ENCODE measurements at places on chromosomes 7 and 10.

DNA sequence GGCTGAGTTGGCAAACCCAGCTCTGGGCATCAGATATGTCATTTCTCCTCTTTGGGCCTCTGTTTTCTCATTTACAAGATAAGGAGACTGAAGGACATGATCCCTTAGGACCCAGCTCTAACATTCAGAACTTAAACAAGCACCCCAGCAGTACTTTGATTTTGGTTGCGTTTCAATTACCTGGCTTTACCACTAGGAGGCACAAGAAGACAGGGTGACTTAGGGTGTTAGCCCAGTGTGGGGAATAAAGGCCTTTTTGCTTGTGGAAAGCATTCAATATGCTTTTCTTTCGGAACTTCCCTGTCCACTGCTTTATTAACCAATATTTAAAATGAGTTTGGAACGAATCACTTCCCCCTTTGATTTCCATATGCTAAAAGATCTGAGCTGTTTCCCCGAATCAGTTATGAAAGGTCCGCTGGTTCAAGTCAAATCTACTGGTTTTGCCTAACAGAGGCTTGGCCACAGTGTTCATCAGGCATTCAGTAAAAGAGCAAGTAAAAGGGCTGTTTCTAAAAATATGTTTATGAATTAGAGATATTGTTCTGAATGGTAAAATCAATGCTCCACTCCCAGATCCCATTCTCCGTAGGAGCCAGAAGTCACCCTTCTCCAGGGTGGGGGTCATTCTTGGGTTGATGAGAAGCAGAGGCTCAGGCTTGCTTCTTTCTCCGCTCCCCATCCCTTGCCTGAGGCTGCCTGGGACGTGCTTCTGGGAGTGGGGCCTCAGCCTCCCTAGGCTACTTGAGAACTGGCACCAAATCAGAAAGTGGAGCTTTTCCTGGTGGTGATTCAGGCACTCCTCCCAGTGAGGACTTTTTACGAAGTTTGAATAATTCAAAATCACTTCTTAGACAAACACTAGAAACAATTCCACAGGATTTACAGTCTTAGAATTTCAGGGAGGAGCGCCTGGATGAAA, 105.5 kb downstream of the MYOF start:
- DNase-seq: no peak

- no peak for DNase-seq
These were observed 175.3 kb upstream of the RHEB start for GRCh38 chr7:151694828-151695580.

DNA sequence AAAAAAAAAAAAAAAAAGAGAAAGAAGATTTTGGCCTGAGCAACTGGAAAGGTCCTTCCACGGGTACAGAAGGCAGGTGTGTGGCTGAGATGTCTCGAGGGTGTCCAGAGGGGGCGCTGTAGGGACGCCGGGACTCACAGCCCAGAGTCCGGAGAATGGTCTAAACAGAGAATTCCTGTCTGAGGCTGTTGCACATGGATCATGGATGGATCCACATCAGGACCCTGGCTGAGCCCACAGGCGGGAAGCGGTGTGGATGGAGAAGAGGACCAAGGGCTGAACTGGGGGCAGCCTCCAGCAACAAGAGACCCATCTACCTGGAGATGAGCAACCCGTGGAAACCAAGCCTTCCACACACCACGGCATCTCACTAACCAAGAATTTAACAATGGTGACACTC, 55.0 kb downstream of the PKD1L1 start:
- DNase-seq: no peak

- no peak for DNase-seq
These were observed 16.7 kb downstream of the DLG5 start for GRCh38 chr10:77909749-77910375.

DNA sequence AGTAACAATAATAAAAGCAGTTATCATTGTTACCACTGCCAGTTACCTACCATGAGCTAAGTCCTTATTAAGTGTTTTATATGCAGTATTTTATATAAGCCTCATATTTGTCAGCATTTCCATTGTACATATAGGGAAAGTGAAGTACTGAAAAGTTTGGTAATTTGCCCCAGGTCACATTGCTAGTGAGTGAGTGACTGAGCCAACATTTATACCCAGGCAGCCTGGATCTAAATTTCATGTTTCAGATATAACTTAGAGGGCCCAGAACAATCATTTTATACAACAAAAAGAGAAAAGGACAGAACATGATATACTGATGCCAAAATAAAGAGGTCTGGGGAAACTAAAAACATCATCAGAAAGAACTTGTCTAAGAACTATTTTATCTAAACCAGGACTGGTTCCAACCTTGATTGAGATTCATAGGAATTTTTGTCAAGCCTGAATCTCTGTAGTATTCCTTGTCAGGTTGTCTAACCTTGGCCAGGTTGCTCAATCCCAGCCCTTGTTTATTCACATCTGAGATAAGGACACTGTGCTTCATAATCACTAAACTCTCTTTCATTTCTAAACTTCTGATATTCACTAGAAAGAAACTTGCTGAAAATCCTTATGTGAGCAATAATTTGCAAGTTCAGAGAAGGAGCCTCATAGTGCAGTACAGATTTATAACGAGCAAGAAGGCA, 308.2 kb downstream of the IPMK start:
- no peak for DNase-seq

DNA sequence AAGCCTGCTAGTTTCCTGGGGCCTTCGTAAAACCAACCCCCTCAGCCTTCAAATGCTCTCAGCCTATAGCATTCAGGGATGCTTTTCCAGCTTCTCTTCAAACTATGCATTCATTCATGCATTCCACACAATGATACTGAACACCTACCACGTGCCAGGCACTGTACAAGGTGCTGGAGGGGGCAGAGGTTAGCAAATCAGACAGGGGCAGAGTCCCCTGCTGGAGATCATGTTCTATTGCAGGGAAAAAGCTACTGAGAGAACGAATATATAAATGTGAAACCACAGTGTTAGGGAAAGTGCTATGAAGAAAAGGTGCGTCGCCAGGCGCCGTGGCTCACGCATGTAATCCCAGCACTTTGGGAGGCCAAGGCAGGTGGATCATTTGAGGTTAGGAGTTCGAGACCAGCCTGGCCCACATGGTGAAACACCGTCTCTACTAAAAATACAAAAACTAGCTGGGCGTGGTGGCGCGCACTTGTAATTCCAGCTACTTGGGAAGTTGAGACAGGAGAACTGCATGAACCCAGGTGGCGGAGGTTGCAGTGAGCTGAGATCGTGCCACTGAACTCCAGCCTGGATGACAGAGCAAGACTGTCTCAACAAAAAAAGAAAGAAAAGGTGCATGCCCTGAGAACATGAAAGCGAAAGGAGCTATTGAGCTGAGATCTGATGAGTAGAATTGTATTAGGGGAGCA, 64.6 kb upstream of the CALN1 start:
- no peak for DNase-seq

DNA sequence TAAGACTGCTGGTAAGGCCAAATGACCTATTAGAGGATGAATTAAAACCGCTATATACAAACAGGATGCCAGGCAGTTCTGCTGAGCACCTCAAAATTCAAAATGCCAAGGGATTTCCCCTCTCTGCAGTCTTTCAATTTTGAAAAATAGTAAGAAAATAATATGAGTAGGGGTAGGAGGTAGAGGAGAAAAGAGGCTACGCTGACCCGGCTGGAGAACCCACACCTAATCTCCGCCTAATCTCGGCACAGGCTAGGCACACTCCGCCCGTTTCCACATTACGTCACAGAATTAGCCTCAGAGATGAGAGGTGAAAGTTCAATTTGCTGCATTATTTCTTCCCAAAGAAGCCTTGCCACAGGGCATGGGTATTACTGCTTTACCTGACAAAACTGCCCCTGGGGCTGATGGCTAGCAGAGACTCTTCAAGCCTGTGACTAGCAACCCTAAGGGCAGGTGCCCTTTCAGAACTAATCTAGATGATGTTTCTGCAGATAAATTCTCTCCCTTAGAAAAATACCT, 21.3 kb upstream of the SPOCK2 start:
- DNase-seq: no peak

DNA sequence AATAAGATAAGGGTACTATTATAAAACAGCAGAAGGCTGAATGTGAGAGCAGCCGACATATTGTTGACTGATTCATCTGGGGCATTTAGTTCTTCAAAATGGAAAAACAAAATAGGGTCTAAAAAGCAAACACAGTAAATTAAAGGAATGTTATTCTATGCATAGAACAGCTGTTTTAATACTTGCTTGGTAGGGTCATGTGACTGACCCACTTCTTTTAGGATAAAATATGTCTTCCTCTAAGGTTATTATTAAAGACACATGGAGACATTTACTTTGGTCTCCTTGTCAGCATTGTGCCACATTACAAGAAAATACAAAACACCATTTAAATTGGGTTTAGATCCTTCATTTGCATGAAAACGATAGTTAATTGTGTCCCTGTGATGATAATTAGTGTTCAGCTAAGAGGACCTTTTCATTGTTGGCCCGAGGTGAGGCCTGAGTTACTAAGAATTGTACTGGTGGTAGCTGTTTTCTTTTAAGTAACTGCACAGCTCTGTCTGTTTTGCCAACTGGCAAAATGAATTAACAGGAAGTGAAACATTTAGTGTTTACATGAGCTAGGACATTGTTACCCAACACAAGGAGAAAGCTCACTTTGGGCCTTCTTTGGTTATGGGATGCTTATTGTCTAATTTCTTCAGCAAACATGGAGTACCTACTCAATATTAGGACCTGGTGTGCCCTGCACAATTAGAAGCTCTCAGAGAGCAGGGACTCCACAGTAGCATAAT, 764.4 kb downstream of the LRMDA start:
- DNase-seq: no peak

DNA sequence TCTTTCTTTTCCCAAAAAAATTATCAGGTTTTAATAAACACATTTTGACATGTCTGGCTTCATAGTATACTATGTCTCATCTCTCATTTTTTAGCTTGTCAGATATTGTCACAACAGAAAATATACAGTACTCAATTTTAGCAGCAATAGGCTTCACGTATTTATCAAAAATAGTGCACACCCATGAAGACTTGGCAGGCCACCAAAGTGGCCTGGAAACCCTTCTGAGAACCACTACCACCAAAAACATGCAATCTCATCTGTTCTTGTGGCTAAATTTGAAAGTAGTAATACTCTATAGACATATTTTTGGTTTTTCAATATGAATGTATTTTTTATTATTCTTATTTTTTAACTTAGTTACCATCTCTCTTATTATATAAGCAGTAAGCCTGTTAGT, 1094.5 kb upstream of the LRRN3 start:
- no peak for DNase-seq

DNA sequence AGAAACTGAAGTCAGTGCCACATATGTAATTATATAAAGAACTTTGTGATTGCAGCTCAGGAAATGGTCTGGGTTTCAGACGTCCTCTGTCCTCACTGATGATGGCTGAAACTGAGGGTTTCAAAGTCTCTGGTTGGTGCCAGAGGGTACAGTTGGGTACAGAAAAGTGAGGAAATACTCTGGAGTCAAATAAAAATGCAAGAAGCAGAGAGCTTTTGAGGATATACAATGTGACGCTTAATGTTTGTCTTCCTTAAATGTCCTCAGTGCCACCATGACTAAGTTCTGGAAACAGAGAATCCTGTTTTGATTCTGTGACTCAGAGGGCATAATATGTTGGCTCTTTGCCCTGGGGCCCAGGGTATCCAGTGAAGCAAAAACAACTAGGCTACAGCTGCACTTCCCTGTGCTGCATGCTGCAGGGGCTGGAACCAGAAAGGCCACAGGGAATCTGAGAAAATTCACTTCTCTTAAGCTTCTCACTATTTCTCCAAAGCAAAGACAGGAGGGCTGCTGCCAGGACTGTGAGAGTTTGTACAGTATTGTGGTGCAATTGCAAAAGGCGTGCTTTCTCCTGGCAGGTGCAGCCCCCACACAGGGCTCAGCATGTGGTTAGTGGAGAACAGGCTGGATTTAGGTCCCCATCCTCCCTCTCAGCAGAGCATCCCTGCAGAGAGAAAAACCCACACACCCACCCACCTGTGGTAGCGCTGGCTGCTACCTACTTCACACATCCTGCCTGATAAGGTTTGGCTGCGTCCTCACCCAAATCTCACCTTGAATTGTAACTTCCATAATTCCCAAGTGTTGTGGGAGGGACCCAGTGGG, 169.5 kb upstream of the SVIL start:
- no peak for DNase-seq

DNA sequence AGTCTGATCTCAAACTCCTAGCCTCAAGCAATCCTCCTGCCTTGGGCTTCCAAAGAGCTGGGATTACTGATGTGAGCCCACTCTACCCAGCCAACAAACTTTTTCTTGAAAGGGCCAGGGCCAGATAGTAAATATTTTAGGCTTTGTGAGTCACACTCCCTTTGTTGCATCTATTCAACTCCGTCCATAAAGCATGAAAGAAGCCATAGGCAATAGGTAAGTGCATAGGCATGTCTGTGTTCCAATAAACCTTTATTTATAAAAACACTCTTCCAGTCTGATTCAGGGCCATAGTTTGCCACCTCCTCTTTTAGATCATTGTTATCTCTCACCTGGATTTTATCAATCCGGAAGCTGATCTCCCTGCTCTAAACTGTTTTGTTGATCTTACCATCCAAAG, 105.6 kb upstream of the BMPER start:
- no peak for DNase-seq

DNA sequence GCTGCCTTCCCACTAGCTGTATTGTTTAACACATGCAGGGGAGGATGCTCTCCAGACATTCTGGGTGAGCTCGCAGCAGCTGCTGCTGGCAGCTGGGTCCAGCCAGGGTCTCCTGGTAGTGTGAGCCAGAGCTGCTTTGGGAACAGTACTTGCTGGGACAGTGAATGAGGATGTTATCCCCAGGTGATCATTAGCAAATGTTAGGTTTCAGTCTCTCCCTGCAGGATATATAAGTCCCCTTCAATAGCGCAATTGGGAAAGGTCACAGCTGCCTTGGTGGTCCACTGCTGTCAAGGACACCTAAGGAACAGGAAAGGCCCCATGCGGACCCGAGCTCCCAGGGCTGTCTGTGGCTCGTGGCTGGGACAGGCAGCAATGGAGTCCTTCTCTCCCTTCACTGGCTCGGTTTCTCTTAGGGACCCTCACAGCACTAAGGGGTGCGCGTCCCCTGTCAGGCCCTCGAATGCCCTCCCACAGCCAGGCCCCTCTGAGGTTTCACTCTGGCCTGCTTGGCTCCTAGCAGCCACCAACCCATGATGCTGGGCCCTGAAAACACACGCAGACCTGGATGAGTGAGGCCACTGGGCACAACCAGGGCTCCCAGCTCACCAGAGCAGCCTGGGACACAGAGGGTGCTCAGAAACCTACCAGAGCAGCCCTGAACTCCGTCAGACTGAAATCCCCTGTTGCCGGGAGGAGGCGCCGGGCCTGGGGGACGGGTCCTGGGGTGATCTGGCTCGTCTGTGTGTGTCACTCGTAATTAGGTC, 173.0 kb upstream of the LANCL2 start:
- DNase-seq: no peak

GRCh38 chr10:101536800-101537199, 51.3 kb downstream of the POLL start:
- no peak for DNase-seq

GRCh38 chr7:90178679-90179278, 24.5 kb downstream of the STEAP1 start:
- DNase-seq: peak; percentile 2

- no peak for DNase-seq
These were observed 25.1 kb upstream of the UBE3C start for GRCh38 chr7:157113607-157114006.

- DNase-seq: no peak
These were observed 20.2 kb upstream of the FOXK1 start for GRCh38 chr7:4661871-4662270.

Data from stimulated activated CD8-positive, alpha-beta memory T cell treated with anti-CD3 and anti-CD28 coated beads, Interleukin-15, amount 100 ng/mL, for 48 hours (primary cell).